ENCODE measurements at places on chromosomes 11 and 22. TPM values are rescaled to one million over a fixed set of nuclear protein-coding genes. Genes with fewer than 3 reads are reported as not detected.
A peak's percentile ranks its signal among the peaks of the same experiment; 100 is the strongest.

DNA sequence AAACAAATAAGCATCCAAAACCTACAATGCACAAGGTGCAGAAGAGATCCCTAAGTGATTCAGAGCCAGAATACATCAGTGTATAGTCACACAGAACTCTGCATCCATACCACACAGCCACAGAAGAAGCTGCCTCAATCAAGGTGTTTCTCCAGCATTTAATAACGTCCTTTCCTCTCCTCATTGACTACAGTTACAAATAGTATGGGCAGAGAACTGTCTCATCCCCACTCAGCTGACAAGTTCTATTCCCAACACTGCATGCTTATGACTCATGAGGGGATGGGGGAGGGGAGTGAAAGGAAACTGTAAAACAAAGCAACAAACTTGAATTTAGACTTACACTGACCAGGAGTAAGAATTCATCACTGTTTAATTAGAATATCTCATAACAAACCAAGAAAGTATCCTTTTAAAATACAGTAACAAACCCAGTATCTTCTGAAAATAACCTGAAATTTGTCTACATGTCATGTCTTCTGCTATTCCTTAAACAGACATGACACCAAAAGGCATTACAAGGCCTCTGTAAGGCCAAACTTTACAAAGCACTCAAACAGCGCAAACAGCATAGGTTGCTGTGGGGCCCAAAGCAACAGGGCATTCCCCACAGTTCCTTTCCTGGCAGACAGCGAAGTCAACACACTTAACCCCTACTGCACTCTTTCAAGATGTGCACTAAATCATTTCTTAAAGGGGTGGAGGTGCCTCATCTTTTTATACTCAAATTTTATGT lies 29.3 kb downstream of the CELF1 start:
- peak; percentile 87 for DNase-seq

Gene TRPC6
- polyA plus RNA-seq, result 0.46 TPM

DNA sequence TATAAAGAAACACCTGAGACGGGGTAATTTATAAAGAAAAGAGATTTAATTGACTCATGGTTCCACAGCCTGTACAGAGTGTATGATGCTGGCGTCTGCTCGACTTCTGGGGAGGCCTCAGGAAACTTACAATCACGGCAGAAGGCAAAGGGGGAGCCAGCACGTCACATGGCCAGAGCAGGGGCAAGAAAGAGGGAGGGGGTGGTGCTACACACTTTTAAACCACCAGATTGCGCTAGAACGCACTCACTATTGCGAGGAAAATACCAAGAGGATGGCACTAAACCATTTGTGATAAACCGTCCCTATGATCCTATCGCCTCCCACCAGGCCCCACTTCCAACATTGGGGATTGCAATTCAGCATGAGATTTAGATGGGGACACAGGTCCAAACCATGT lies 79.7 kb upstream of the CARD18 start:
- no peak for DNase-seq

DNA sequence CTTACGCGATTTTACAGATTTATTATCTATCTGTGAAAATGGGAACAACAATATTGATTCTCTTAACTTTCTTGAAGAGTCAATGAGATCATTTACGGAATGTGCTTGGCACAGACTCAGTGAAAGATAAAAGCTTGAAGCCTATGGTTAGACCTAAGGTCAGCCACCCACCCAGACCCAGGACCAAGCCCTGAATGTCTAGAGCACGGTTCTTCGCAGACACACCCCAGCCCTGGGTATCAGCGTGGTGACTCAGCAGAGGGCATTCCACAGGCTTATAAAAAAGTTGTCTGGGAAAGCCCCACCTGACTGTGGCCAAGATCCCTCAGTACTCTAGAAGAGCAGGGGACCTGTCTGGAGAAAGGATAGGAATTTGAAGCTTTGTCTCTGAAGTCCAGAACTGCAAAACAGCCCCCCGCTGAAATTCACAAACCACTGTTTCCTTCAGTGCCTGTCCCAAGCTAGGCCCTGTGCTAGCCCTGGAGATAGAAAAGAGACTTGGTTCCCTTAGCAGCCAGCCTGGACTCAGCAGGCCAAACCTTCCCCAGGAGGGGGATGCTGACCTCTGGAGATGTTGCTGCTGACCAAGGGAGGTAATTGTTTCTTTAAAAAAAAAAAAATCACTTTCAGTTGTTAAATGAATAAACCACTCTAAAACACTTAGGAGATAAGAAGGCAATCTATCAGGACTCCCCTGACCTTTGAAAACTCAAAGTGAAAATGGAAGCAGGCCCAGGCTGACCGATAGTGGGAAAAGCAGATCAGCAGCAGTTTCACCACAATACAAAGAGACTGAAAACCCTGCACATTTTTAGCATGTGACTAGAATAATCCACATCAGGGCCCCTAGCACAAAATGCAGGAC lies 114.0 kb downstream of the ABTB2 start:
- peak; percentile 77 for DNase-seq

GRCh38 chr22:45502215-45503049 lies at the start of gene FBLN1:
TSS of gene FBLN1 (plus strand) at chr22:45502883. CDS start at chr22:45502986, 103 bp downstream.
- DNase-seq, result no peak

- DNase-seq, result peak; percentile 68
These were observed 25.2 kb upstream of the PLET1 start for GRCh38 chr11:112285841-112286311.

DNA sequence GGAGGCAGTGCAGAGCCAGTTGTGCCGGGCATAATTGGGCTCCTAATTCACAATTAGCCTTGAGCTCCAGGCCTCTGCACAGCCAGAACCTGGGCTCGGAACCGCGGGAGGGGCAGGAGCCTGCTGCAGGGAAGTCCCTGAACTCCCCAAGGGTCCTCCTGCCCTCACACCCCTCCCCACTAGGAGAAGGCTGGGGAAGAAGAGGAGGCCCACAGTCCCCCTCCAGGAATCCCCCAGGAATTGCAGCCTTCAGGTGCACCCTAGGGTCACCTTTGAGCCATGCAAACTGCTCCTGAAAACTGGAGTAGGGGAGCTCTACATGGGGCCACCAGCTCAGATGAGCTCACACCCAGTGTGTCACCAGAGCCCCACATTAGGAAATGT lies 93.8 kb upstream of the LMO1 start:
- no peak for DNase-seq

- DNase-seq, result no peak
These were observed 9.4 kb downstream of the LHFPL7 start for GRCh38 chr22:24937114-24937513.

DNA sequence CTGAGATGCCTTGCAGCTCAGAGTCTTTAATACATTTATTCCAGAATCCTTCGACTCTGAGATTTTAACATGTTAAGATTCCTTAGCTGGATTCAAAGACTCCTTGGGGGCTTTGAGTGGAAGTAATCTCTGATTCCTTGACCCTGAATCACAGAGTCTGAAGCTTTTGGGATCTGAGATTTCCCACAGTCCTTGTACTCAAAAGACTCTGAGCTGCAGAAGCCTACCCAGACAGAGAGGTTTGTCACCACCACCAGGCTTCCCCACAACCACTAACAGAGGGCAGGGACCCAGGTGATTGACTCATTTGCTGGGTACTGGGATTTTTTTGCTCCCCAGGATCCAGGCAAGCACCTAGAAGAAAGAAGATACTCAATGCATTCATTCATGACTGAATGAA lies 1.4 kb upstream of the SERPINH1 start:
- DNase-seq, result peak; percentile 45

DNA sequence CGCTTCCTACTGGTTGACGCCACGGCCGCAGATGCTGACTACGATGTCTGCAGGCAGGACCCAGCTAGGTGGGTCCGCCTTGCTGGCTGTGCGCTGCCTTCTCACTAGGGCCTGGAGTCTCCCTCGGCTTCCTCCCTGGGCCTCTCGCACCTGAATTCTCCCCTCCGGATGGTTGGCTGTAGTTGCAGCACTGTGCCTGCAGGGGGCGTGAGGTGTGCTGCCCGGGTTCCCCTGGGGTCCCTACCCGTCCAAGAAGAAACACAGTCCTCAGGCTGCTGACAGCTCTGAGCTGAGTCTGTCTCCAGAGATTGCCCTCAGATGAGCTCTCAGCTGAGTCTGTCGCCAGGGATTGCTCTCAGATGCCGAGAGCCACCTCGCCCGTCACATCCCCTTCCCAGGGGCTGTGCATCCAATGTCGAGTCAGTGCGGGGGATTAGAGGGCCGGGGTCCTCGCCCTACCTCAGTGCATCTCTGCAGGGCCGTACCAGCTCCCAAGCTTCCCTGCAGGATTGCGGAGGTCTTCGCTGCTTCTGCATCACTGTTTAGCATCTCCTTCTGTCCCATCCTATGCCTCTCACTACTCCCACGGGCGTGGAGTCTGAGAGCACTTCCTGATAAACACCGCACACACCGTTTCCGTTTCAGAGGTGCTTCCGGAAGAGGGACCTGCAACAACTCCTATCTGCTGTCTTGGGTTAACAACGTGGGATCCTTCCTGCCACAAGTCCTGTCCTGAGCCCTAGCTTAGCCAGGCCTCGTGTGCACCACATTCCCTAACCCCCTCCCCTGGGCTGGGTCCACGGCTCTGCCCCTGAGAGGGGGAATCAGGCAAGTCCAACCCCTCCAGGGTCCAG lies 196.9 kb downstream of the CSNK2A3 start:
- DNase-seq, result no peak

DNA sequence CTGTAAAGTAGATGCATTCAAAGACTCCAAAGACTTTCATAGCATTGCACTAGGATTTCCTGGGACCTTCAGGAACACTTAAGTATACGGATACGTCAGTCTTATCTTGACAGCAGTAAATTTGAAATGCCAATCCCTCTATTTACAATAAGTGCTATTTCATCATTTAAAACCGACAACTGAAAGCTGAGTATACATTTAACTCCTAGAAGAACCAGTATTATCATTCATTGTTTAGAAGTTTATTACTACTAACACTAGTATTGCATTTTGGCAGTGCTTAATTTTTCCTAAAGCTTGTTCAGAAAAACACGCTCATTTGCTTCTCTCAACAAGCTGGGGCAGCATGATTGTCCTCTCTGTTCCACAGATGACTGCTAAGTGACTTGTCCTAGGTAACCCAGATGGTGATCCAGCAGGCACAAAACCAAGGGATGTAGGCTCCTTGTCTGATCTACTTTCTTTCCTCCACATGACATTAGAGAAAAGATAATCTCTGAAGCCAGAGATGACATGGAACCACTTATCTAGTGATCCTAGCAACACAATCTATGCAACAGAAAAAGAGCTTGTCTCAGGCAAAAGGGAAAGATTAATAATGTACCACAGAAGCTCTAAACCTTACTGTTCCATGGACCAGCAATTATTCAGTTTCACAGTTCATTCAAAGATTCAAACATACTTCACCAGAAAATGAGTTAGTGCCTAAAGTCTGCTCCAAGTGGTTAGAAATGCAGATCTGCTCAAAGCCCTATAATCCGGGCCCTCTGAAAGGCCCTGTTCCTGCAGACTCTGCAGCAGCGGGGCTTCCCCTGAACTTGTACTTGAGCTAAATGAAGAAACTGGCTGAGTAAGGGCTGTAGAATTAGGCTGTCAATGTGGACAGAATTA lies 5.2 kb downstream of the MAML2 start:
- peak; percentile 60 for DNase-seq

DNA sequence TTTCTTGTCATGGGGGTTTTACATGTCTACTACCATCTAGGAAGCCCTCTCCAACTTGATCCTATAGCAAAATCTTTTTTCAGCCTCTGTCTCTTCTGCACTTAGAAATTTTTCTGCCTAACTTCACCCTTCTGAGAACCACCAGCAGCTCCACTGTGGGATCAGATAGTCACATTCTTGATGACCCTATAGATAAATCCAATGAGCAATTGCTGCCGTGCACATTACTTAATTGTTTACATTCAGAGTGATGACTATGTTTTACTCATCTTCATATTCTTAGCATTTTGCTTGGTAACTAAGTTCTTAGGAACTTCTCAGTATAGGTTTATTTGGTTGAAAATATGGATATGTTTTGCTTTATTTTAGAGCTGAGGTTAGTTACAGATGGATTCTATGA lies 12.4 kb upstream of the ETS1 start:
- peak; percentile 91 for DNase-seq

GRCh38 chr11:132158091-132158490 lies 787.7 kb downstream of the NTM start:
- DNase-seq, result peak; percentile 14

DNA sequence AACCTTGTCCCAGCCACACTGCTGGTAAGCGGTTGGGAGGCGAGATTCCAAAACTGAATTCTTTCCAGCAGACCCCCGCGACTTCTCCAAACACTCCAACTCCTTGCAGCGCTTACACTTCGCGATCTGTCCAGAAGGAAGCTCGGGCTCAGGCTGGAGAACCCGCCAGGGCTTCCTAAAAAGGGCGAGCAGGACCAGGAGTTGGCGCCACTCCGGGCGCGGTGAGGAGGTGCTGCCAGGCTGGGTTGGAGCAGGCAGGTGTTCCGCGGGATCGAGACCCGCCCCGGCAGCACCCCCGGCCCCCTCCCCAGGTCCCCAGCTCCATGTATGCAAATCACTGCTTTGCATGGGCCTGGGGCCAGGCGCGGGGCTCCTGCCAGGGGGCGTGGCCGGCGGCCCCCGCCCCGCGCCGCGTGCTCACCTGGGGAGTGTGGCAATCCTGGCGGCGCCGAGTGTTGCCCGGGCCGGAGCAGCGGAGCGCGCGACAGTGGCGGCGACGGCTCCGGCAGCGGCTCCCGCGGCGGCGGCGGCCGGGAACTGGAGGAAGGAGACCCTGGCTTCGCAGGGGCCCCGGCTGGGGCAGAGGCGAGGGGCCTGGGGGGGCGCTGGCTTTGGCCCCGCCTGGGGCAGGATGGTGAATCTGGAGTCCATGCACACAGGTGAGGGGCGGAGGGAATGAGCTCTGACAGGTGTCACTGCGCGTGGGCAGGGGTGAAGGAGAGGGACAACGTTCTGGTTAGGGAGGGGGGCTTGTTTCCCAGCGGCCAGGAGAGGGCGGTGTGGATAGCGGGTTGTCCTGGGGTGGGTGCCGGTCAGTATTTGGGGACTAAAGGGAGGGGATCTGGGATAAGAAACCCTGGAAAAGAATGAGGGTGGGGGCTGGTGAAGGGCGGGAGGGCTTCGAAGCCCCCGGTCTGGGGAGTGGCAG lies at the start of gene POU2F3:
Gene POU2F3 (plus strand): TSS at position 428 of the 928 bp plus-strand sequence. CDS start 204 bp downstream, at position 632.
- no peak for DNase-seq

Gene B3GAT3
- 38.4 TPM for polyA plus RNA-seq

DNA sequence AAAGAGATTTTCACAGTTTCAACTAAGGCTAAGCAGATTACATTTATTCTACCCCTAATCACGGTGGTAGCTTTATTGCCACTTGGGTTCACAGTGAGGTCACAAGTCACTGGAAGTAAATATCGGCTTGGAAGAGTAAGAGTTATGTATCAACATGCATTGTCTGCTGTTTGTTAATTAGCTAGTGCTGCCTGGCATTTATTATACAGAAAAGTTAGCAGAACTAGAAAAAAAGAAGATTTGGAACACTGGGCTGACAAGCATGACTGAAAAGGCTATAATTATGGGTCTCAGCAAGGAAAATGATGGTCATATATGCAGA lies 13.7 kb upstream of the RAB38 start:
- no peak for DNase-seq

DNA sequence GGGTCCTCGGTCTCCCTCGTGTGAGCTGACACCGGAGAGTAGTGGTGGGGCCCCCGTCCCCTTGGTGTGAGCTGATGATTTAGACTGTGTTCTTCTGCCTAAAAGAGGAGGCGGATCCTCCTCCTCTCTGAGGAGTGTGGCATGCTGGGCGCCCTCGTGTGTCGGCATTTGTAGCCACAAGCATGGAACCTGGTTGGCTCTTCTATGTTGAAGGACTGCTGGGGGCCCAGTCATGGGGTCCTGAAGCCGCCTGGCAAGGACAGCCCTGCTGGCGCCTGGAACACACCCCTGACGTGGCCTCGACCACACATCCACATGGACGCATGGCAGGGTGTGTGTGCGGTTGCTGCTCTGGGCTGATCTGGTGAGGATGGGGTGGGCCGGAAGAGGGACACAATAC lies 50.2 kb downstream of the AP2A2 start:
- peak; percentile 52 for DNase-seq

GRCh38 chr11:67463186-67463585 lies 5.9 kb downstream of the TMEM134 start:
- no peak for DNase-seq

Gene EHF
- not detected for polyA plus RNA-seq

Gene PLEKHA7
- polyA plus RNA-seq, result 0.10 TPM
